ENCODE measurements at places on chromosomes 3 and 15.

DNA sequence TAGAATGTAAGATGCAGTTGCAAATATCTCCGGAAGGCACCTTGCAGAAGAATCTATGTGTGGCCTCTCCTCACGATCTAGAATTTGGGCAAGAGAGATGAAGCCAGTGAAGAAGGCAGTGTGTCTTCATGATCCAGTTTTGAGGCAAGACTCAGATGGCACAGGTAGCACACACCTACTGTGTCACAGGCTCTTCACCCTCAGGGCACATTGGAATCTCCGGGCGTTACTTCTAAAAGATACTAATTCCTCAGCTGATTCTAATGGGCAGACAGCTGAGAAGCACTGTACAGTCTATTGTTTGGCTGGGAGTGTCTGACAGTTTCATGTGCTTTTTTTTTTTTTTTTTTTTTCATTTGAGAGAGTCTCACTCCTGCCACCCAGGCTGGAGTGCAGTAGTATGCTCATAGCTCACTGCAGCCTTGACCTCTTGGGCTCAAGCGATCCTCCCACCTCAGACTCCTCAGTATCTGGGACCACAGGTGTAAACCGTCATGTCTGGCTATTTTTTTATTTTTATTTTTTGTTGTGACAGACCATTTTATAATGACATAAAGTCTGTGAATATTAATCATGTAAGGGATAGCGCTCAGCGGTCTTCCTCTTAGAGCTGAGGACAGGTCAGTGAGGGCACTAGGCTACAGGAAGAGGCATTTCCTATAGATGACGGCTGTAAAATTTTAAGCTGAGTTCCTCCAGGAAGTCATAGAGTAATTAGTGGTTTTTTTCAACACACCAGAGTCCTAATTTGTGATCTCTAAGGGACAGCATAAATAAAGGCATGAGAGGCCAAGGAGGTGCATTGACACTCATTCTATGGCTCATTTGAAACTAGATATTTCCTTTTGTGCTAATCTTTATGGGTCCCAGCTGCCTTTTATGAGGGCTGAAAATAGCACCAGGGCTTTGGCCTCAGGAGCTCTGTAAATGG is 4.0 kb downstream of the C3orf52 start:
- DNase-seq = peak; percentile 6

DNA sequence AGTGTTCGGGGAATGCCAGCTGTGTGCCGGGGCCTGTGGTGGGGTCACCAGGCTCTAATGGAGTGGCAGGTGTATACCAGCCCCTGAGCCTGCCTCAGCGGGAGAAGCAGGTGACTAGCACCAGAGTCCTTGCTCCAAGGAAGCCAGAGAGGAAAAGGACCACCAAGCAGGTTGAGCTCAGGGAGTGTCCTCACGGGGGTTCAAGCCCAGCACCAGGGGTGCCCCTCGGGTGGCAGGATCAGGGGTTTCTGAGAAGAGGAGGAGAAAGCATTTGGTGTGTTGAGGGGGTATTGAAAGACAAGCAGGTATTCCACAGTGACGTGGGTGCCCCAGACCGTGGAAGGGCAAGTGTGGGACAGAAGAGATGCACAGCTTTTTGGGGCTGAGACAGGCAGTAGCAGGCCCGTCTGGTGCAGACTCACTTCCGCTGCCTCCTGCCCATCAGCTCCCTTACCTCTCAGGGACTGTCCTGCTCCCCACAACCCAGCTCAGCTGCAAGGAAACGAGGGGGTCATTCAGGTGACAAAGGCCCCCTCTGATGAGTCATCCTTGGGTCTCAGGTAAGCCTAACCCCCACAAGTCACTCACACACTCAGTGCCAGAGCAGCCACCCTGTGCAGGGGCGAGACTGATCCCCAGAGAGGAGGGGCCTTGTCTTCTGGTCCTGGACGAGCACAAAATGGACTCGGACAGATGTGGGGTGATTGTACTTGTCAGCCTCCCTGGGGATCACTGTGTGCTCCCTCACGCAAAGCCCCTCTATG is 21.4 kb upstream of the POC1A start:
- no peak for DNase-seq

DNA sequence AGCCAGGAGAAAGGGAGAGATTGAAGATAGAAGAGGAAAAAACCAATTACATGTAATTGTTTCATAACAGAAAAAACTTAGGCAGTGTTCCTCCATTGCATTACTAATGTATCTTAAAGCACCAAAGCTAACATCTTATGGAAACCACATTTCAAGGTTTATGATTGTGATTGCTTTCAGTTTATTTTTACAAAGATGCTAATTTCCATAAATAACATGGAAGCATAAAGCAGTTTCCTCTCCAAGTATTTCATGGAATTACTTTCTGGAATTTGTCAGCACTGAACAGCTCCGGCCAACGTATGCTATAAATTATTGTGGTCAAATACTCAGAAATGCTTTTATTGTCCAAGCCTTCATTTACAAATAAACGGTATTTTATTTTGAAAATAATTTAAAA is 11.6 kb downstream of the ADAMTSL3 start:
- no peak for DNase-seq

- DNase-seq = no peak
These were observed 32.8 kb downstream of the ACSBG1 start for GRCh38 chr15:78201281-78202190.

DNA sequence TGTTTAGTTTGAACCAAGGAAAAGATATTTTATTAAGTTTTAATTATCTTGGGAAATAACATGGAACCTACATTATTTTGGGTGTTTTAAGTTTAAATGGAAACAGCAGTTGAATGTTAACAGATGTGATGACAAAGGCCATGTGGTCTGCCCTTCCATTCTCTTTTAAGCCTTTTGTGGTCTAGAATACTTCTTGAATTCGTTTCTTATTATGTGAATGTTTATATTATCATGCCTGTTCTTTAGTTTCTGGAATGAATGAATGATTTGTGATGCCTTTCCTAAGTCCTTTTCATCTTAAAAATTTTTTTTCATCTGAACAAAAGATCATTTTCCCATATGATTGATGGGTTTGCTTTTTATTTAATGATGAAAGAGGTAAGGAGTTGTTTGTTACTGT is 44.6 kb downstream of the SNRK start:
- no peak for DNase-seq

GRCh38 chr3:125151916-125152315 is 60.6 kb downstream of the SLC12A8 start:
- DNase-seq = no peak

GRCh38 chr3:14392231-14392630 is 10.2 kb upstream of the SLC6A6 start:
- no peak for DNase-seq

DNA sequence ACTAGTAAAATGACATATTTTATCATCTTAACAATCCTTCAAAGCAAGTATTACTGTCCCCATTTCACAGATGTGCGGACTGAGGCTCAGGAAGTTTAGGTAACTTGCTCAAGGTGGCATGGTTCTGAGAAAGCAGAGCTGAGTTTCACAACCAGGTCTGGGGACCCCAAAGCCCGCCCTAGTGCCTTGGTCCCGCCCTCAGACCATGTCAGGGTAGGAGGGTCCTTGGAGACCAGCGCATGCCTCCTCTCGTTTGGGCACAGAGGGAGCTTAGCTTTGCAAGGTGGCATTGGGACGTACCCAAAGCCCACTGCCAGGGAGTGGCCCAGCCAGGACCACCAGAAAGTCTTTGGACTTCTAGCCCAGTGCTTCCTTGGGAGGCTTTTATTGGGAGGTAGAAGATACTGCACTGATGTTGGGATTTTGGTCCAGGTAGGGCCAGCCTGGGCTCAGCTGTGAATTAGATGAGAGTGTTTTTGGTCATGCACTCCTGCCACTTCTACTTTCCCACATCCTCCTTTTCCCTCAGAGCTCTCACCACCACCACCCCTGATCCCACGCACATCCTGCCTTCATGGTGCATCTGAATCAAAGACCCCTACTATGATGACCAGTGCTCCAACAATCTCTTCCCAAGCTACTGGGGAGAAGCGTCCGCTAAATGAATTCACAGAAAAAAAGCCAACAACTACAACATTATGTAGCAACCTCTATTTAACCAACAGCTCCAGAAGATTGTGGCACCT is 307.9 kb downstream of the TLE3 start:
- DNase-seq = no peak

DNA sequence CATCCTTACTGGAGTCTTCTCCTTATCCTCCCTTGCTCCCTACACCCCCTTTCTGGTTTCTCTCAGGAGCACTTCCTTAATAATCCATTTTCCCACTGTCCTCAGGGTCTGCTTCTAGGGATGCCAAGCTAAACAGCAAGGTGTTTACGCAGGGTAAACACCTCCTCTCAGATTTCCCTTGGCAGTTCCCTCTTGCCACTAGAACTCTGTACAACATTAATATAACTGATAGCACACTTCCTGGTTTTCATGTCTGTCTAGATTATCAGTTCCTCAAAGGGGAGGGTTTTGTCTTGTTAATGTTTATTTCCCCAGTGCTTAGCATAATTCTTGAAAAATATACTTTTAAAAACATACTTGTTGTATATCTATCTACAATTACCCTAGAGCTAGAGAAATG is 118.0 kb upstream of the SLC24A5 start:
- no peak for DNase-seq

DNA sequence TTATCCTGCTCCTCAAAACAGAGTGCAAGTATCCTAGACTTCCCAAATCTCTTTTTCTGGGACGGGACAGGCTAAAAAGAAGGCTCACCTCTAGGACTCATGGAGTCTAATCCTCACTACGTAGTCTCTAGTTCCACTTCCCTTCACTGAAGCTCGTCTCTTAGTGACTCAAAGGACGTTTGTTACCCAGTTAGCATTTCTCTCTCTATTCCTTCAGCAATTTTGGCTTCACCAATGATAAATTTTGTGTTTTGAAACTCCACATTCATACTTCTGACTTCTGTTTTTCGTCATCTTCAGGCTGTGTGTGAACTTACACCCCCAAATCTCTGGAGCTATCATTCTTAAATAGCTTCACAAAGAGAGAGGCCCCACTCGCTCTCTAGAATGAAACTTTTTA is 627.1 kb downstream of the NAALADL2 start:
- no peak for DNase-seq

- no peak for DNase-seq
These were observed 269.4 kb upstream of the RGMA start for GRCh38 chr15:93358166-93359059.

- DNase-seq = no peak
These were observed 257.6 kb downstream of the SLC9A9 start for GRCh38 chr3:143590660-143591059.

GRCh38 chr15:85274315-85275050 is 105.9 kb upstream of the AKAP13 start:
- no peak for DNase-seq

GRCh38 chr3:123295901-123296250 is 94.1 kb downstream of the SEC22A start:
- no peak for DNase-seq

- DNase-seq = no peak
These were observed 1.4 kb upstream of the RSRC1 start for GRCh38 chr3:158108445-158108985.

DNA sequence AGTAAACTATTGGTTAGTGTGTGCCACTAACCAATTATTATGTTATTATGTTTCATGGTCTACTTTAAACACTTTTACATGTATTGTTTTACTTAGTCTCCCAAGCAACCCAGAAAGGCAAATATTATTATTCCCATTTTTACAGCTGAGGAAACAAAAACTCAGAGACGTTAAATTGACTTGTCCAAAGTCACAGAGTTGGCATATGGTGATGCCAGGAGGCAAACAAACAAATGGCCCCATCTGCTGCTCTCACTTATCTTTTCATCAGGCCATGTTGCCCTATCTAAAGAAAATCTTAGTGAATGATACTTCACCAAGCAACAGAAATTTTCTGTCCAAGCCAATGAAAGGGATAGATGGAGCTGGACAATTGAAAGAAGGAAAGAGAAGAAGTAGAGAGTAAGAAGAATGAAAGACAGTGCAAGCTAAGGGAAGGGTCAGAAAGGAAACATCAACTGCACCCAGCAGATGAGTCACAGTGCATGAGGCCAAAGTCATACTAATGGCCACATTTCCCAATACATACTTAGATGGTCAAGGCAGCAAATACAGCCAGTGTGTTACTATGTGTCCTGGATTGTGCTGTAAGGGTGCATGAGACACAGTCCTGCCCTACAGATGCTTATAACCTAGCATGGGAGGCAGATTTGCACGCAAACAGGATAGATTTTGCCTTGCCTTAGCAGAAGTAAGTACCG is 266.9 kb downstream of the KCNMB2 start:
- no peak for DNase-seq

DNA sequence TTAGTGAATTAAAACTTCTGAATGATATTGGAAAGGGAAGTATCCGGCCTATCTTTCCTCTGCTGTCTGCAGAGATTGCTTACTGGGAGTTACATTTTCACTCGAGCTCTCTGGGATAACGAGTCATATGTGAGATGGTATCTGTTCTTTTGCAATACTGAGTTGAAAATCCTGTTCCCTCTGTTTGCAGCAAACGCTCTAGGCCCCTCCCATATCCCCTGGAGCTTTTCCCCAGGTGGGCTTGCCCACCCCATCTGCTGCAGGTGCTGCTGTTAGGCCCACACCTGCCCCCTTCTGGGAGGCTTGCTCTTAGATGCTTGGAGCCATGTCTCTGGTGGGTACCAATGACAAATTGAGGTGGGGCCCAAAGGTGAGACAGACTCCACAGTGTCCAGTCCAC is 42.7 kb upstream of the MTMR10 start:
- no peak for DNase-seq

DNA sequence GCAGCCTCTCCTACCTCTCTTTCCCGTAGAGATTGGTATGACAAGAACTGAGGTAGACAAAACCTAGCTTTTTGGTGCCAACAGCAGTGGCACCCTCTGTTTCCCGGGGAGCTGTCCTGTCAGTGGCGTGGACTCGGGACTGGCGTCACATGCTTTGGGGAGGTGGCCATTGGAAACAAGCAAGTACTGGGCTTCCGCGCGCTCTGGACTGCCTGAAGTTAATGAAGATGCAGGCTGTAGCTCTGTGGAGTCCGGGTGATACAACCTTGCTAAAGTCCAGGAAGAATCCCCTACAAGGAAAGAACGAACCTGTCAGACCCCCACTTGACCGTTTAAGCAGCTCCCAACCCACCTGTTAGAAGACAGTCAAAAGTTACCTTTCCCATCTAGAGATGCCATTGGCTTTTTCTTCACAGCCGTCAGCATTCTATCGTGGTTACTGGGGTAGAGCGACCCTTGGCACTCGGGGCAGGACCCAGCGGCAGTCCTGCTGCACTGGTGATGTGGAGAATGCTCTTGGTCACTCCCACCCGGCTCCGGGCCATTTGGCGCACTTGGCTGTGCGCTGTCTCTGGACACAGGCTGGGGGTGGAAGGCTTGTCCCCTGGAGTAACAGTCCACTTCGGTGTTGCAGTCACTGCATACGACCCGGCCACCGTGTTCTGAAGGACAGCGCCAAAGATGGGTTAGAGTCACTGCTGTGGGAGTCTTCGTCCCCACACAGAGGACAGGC is 120.5 kb downstream of the LRIG1 start:
- DNase-seq = no peak

- peak; percentile 58 for DNase-seq
These were observed 365.9 kb upstream of the PROK2 start for GRCh38 chr3:72150634-72151412.
